Fibroblast of mammary gland (primary cell): ENCODE measurements at places on chromosomes 4 and X.
A peak's percentile ranks its signal among the peaks of the same experiment; 100 is the strongest.

GRCh38 chrX:35622040-35622439, 176.1 kb upstream of the MAGEB16 start:
- DNase-seq: no peak

GRCh38 chr4:6250235-6250983, 19.2 kb upstream of the WFS1 start:
- DNase-seq: peak; percentile 67

DNA sequence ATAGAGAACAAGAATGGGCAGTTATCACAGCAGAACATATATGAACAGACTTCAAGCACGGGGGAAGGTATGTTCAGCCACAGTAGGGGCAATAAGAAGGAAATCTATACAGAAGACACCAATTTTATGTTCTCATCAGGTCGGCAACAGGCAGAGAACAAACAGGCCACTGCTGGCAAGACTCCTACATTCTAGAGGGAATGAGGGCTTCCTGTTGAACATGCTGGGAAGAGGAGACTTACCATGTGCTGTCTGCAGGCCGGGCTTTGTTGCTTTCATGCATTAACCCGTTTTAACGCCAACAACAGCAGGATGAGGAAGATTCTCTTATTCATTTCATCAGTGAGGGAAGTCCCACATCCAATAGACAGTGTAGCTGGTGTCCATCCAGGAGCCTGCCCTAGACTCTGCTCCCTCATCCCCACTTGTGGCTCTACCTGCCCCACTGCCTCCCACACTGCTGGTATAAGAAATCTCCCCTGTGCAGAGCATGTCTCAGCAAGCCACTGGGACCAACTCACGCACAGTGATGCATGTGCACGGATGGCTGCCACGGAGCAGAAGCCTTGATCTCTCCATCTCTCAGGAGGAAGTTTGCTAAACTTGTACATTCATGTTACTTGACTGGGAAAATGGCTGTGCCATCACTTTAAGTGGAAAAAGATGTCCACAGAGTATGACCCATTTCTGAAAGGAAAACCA, 84.5 kb downstream of the ACOX3 start:
- no peak for DNase-seq

DNA sequence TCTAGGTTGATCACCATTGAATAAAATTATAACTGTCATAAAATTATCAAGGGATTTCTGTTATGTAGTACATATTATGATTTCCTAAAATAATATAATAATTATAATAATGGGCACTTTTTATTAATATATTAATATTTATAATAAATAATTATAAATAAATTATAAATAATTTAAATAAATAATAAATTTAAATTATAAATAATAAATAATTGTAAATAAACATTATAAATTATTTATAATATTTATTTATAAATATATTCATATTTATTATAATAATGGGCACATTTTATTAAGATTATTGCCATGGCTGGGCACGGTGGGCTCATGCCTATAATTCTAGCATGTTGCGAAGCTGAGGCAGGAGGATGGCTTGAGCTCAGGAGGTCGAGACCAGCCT, 24.5 kb downstream of the RAP1GDS1 start:
- DNase-seq: no peak

GRCh38 chrX:151713849-151714248, 2.0 kb upstream of the FATE1 start:
- DNase-seq: no peak

- peak; percentile 86 for DNase-seq
Observed at GRCh38 chrX:49184294-49185281, 1.6 kb downstream of the PRICKLE3 start.

DNA sequence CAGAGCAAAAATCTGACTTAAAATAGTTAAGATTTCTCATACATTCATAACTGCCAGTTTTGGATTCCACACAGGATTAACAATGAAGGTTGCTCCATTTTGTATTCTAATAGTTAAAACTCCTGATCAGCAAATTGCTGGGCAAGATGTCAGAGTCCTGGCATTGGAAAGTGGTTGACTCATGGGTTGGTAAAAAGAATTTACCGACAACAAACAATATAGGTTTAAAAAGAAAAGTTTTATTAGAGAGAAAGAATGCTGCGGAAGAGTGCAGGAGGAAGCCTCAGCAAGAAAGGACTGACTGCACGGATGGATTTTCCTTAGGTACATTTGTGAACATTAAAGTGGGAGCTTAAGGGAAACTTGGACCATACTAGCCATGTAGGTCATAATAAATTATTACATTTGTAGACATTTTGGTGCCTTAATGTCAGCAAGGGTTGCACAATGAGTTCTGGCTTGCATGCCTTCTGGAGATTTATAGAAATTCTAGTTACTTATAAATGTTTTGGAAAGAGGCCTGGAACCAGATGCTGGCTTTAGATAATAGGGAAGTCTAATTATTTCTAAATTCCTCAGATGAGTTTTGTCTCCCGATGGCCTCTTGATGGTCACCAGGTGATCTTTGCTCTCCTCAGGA, 25.4 kb upstream of the IL2 start:
- peak; percentile 32 for DNase-seq
